ENCODE measurements at places on chromosomes 1 and 21.

DNA sequence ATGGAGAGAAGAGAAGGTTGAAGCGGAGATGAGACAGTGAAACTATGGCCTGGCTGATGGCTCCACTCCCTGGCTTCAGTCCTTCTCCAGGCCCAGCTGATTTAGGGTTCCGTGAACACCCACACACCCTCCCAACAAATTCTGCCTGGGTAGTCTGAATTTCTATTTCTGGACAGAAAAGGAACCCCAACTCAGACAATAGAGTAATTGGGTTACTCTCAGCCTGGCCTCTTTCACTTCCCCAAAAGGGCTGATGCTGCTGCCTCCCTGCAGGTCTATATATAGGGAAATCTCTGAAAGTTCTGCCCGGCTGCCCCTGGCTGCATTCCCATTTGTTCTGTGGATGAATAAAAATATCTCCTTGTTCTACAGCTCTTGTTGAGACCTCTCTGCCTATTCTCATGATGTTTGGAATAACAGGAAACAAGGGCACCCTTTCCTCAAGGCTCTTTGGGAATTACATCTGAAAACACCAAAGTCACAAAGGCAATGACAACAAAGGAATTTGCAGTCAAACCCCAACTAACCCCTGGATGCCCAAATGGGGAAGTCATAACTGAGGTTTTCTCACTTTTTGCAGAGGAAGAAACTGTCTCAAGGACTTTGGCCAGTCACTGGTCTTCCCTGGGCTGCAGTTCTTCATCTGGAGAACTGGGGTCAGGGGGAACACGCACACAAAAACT is 11.4 kb upstream of the ZSCAN20 start:
- DNase-seq, result no peak

DNA sequence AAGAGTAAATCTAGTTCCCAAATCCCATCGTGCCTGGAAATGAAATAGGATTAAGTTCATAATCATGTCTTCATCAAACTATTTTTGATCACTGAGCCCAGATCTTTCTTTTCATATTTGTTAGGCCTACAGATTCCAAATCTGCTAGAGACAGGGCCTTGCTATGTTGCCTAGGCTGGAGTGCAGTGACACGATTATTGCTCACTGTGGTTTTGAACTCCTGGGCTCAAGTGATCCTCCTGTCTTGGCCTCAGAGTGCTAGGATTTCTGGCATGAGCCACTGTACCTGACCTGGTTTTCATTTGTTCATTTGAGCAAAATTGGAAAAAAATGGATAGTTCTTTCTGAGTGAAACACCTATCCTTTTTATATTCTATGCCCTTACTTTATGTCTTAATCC is 28.0 kb upstream of the DIPK1A start:
- no peak for DNase-seq

DNA sequence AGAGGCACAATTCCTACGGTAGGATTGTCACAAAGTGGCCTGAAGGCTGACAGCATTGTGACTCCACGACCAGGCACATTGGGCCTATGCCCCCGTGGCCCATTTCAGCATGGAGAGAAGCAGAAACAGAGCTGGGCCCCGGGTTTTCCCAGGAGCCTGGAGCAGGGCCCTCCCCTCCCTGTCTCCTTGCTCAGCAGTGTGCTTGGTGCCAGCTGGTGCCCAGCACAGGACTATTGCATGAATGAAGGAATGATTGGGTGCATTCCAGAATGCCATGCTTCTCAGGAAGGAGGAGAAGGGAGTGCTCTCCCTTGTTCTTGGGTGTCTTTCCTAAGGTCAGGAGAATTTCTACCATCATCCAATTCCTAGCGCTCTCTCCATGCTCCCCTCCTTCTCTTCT is 33.7 kb downstream of the IER5 start:
- no peak for DNase-seq

DNA sequence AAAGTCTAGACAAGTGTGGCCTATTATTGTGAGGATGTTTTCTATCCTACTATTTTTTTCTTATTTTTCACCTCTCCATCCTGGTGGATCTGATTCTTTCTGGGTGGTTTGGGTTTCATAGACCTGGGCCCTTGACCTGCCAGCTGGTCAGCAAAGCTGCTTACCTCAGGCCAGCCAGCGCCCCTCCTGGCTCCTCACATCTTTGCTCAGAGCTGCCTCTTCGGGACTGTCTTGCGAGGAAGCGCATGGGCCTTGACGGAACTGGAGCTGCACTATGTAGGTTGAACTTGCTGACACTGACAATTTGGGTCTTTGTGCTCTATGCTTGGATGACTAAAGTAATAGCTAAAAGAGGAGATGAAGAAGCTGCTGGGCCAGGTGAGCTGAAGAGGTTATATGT is 138.5 kb upstream of the SYT6 start:
- DNase-seq, result no peak

DNA sequence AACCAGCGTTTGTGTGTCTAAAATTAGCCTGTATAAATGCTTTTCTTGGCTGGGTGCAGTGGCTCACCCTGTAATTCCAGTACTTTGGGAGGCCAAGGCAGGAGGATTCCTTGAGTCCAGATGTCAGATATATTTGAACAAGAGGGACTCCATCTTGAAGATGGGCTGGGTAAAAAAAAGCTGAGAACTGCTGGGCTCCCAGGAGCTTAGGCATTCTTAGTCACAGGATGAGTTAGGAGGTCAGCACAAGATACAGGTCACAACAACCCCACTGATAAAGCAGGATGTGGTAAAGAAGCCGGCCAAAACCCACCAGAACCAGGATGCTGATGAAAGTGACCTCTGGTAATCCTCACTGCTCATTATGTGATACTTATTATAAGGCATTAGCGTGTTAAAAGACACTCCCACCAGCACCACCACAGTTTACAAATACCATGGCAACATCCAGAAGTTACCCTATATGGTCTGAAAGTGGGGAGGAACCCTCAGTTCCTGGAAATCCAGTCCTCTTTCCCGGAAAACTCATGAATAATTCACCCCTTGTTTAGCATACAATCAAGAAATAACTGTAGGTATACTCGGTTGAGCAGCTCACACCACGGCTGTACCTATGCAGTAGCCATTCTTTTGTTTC is 36.2 kb upstream of the ZNF496 start:
- no peak for DNase-seq

DNA sequence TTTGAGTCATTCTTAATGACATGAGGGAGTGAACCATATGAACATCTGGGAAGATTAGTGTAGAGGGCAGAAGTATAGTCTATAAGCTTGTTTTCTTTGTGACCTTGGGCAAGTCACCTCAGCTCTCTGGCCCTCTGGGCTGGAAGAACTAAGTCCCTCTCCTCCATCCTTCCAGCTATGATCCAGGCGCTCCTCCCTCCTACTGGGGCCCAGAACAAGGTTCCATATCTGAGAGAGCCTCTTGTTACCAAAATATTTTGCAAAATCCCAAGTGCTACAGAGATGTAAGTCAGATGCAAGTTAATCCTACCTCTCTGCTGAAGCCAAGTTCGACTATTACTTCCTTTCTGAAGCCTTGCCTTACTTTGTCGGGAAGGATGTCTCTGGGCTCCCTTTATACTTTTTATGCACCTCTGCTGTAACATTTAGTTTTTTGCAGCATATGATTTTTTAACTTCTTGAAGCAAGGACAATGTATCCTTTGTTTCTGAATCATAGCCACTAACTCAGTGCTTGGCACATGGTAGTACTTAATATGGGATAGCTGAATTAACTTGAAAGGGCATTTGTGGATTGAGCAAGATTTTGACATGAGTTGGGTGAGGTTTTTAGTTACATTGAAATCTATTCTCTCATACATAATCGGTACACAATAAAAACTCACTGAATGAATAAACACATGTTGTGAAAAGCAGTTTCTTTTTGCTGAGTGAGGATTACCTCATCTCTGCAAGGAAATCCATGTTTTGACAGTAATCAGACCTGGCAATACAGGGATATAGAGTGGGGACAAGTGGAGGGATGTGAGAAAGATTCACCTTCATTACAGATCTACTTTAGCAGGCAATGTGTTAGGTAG is 54.7 kb upstream of the BEND5 start:
- no peak for DNase-seq

DNA sequence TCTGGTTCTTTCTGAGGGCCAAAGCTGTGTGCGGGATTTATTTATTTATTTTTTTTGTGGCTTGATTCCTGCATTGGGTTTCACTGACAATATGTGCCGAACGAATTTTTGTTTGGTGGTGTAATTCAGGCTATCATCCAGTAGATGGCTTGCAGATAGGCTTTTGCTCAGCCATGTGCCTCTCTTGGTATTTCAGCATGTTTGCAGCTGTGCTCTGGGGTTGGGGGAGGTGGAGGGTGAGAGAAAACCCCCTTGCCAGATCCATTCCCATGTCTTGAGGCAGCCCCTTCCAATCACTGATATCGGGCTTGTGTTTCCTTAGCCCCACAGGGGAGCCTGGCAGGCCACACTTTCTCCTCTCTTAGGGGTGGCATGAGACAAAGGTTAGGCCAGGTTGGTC is 302.4 kb downstream of the PTGER3 start:
- no peak for DNase-seq

GRCh38 chr21:38228115-38228514 is 28.7 kb upstream of the KCNJ15 start:
- no peak for DNase-seq

- DNase-seq, result no peak
Measured at GRCh38 chr1:23578997-23579363, 19.7 kb upstream of the ID3 start.

DNA sequence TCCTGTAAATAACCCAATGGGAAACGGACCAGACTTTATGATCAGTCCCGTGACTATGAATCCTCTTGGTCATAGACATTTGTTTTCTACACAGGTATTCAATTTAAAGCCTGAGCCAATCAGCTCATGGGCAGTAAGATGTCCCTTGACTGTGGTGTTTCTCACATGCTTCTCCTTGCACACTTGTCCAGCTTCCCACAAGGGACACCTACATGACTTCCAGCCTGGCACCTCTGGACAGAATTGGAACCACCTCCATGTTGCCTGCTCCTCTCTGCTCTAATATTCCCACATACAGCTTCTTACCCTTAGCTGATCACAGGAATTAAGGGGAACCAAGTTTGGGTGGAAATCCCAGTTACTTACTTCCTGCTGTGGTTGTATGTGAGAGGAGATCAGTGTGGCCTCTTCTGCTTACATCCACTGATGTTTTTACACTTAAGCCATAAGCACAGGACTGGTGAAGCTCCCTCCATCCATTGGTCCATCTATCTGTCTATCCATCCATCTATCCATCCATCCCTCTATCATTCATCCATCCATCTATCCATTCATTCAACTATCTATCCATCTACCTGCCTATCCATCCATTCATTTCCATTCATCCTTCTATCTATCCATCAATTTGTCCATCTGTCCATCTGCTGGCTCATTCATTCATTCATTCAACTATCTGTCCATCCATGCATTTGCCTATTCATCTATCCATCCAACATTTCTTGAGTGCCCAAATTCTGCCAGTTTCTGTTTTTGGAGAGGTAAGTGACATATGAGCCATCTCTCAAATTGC is 16.4 kb downstream of the RUNX1 start:
- DNase-seq, result no peak

- no peak for DNase-seq
Measured at GRCh38 chr21:36038701-36039497, 21.4 kb downstream of the SETD4 start.

GRCh38 chr1:106814418-106814817 is 242.1 kb upstream of the PRMT6 start:
- DNase-seq, result no peak

GRCh38 chr21:32867597-32867996 is 96.0 kb upstream of the PAXBP1 start:
- no peak for DNase-seq

- no peak for DNase-seq
Measured at GRCh38 chr1:32404946-32405345, 10.7 kb upstream of the BSDC1 start.

DNA sequence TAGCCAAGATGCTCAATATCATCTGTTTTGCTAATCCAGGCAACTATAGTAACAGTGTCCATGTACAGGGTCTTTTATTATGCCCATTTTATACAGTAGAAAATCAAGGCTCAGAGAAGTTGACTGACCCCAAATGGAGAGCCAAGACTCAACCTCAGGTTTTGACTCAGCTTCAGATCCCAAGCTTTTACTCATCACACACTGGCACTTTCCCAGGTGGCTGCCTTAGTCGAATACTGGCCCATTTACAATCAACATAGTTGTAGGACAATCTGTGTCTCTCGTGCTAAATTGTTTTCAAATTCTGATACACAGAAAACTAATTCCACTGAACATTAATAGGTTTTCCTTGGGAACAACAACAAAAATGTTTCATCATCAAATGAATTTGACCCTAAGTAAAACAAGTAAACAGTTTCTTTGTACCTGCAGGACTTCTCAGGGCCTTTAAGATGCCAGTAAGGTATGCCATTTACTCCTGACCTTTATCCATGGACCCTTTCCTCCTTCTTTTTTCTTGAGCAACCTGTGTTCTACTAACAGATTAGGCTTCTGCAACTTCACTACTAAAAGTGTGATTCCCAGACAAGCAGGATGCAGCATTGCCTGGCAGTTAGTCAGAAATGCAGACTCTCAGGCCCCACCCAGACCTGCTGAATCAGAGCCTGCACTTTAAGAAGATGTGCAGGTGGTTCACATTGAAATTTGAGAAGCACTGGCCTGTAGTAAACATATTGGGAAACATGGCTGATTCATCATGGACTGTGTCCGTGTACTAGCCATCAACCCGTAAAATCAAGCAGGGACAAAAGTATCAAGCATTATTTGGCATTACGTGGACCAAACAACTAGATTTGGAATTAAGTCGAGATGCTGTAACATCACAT is 128.8 kb downstream of the RRAGC start:
- no peak for DNase-seq

DNA sequence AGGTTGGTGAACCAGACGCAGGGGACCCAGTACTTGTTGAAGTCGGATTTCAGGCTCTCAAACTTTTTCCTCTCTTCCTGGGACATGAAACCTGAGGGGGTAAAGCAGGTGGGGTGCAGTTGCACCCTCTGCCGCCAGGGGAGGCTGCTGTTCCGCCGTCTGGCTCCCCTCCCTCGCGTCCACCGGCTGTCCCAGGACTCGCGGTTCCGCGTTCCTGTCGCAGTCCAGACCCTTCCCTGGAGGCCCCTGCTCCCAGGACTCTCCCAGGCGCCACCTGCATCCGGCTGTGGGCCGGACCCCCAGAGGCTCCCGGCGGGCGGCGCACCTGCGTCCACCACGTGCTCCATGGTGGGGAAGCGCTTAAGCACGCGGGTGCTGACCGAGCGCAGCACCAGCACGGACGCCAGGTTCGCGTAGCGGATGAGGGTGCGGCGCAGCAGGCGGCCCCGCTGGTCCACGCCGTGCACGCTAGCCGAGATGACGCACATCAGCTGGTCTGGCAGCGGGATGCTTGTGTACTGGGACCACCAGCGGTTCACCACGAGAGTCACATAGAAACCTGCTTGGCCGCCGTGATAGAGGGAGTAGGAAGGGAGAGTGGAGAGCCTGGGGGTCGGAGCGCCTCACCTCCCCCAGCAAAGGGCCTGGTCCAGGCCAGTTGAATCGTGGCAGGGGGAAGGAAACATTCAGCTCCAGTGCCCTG is 1.7 kb downstream of the BEST4 start:
- DNase-seq, result peak; percentile 83

Measured in naive thymus-derived CD4-positive, alpha-beta T cell (primary cell).